ENCODE measurements at places on chromosomes 4 and X. TPM values are rescaled to one million over a fixed set of nuclear protein-coding genes. Genes with fewer than 3 reads are reported as not detected.

- H3K27me3 ChIP-seq = no peaks in the 10 kb centered on the region
- no peaks in the 10 kb centered on the region for H3K4me1 ChIP-seq
- no peak for DNase-seq
- H3K4me3 ChIP-seq = no peak overlapping the region
- no peaks in the 10 kb centered on the region for H3K36me3 ChIP-seq
- H3K27ac ChIP-seq = no peak overlapping the region
Measured at GRCh38 chrX:51608126-51608525, 10.6 kb downstream of the CENPVL3 start.

GRCh38 chr4:61666244-61666643 lies 466.1 kb downstream of the ADGRL3 start:
- no peak for DNase-seq
- H3K4me3 ChIP-seq = no peak overlapping the region
- H3K27me3 ChIP-seq = no peaks in the 10 kb centered on the region
- H3K27ac ChIP-seq = no peak overlapping the region

- H3K4me3 ChIP-seq = no peak overlapping the region
- no peaks in the 10 kb centered on the region for H3K27me3 ChIP-seq
- H3K4me1 ChIP-seq = peaks cover 4% of the 10 kb centered on the region
- DNase-seq = no peak
- H3K27ac ChIP-seq = no peak overlapping the region
Measured at GRCh38 chr4:81562093-81562492, 90.4 kb upstream of the RASGEF1B start.

- no peaks in the 10 kb centered on the region for H3K27me3 ChIP-seq
- H3K36me3 ChIP-seq = no peaks in the 10 kb centered on the region
Measured at GRCh38 chr4:183747931-183748670, 89.0 kb downstream of the TRAPPC11 start.

DNA sequence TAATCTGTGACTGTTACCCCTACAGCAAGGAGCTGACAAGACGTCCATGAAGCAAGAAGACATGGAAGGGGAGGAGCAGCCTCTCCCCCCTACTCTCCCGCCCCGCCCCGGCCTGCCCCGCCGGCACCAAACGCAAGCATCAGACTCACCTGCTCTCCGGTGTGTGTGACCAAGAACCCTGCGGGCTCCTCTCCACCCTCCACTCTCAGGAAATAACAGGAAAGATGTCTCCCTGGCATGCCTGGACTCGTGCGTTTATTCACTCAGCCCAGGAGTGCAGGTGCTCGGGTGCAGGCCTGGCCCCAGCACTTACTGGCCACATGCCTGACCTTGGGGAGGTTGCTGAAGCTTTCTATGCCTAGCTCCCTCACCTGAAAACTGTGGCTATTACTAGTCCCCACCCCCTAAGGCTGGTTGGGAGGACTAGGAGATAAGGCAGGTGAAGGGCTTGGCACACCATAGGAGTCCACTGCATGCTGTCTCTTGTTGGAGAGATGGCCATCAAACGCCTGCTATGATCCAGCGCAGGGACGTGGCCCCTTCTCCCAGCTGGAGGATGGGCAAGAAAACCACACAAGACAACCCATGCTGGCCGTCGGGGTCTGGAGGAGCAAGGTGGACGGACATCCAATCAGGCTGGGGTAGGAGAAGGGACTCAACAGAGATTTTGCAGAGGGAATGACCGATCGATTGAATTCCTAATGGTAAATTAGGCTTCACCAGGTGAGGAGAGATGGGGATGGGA lies 34.9 kb upstream of the CLDN24 start:
- no peak overlapping the region for H3K4me3 ChIP-seq
- no peak for DNase-seq
- no peak overlapping the region for H3K27ac ChIP-seq

DNA sequence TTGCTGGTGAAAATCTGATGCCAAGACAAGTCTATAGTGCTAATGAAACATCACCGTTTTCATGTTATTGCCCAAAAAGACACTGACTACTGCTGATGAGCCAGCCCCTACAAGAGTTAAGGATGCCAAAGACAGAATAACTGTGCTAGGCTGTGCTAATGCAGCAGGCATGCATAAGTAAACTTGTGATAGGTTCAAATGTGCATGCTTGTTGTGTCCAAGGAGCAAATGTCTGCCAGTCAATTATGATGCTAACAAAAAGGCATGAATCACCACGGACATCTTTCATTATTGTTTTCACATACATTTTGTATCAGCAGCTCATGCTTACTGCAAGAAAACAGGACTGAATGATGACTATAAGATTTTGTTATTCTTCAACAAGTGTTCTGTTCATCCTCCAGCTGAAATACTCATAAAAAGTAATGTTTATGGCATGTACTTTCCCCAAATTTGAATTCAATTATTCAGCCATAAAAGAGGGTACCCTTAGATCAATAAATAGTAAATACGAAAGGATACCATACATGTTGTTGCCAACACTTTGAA lies 306.9 kb upstream of the ARSJ start:
- H3K4me1 ChIP-seq = no peaks in the 10 kb centered on the region
- H3K36me3 ChIP-seq = no peaks in the 10 kb centered on the region
- no peak overlapping the region for H3K27ac ChIP-seq
- DNase-seq = no peak

DNA sequence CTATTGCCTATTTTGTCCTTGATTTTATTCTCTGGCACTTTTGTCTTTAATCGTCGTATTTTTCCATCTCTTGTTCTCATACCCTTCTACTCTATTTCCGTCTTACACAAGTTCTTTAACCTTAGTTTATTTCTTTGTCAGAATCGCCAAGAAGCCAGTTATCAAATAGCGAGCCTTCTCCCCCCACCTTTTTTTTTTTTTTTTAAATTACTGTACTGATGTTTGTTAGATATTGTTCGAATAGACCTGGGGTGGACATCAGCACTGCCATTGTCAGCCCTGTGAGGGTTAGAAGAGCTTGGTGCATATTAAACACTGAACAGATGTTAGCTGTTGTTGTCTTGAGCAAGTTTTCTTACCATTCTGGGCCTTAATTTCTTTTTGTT lies 1.2 kb downstream of the SPCS3 start:
- no peak for DNase-seq
- no peaks in the 10 kb centered on the region for H3K36me3 ChIP-seq
- H3K4me1 ChIP-seq = no peaks in the 10 kb centered on the region
- H3K27me3 ChIP-seq = no peaks in the 10 kb centered on the region

- no peak for DNase-seq
- 0 out of 2 replicates have a peak, but pooled peaks cover 2% of the 10 kb centered on the region for H3K4me1 ChIP-seq
- H3K27ac ChIP-seq = no peak overlapping the region
- H3K36me3 ChIP-seq = no peaks in the 10 kb centered on the region
- H3K4me3 ChIP-seq = no peak overlapping the region
- H3K27me3 ChIP-seq = no peaks in the 10 kb centered on the region
Measured at GRCh38 chr4:79497001-79497400, 89.0 kb upstream of the GK2 start.

GPRASP2 gene
- total RNA-seq = 19.1 TPM

GYPB gene
- not detected for total RNA-seq

CCDC160 gene
- total RNA-seq = 2.4 TPM

SHOX gene
- not detected for total RNA-seq

Data from H1 (cell line).